Left ventricle myocardium inferior (tissue), 1 donor: ENCODE measurements at places on chromosomes 1 and 21.

GRCh38 chr1:150149271-150150132 lies at the start of gene PLEKHO1:
Gene PLEKHO1, plus strand, starts transcription at chr1:150149916. Its CDS starts 342 bp downstream, at chr1:150150258.
- peak; percentile 91 for DNase-seq

- DNase-seq: no peak
Measured at GRCh38 chr1:155527677-155528076, 34.9 kb downstream of the ASH1L start.

GRCh38 chr1:17438318-17439249 lies 893 bp downstream of the RCC2 start:
- DNase-seq: peak; percentile 72

GRCh38 chr1:236480758-236481436 lies 42.9 kb upstream of the LGALS8 start:
- DNase-seq: no peak

DNA sequence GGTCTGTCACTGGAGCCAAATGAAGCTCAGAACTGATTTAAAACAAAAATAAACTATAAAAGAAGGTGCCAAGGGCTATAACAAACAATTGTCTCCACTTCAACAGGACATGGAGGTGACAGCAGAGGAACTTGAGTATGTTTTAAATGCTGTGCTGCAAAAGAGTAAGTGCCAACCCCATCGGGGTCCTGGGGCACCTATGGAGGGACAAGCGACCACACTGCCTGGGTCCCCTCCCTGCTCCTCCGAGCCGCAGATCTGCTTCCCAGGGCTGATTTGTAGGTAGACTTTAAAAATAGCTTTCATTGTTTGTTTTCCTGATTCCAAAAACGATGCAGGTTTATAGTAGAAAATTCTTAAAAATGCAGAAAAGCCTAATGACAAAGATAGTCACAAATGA lies 42.8 kb downstream of the CAPN9 start:
- DNase-seq: no peak

DNA sequence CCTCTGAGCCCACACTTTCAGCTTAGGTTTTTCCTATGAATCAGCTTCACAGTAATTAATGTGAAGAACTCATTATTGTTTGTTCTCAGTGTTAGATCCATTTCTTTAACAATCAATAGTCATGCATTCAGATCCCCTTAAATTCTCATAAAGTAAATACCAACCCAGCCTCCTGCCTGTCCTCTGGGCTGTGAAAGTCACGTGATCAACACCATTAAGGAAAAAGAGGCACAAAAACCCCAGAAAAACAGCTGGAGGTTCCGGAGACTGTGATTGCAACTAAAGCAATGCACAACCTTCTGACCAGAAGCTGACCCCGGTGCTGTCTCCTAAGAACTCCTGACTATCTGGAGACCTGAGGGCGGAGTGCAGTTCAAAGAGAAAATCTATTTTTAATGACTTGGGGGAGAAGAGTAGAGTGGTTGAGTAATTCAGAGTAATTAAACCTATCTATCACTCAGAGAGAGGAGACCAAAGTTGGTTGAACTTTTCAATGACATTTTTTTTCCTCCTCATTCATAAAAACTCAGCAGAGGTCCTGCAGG lies 132.5 kb downstream of the PLXNA2 start:
- no peak for DNase-seq

DNA sequence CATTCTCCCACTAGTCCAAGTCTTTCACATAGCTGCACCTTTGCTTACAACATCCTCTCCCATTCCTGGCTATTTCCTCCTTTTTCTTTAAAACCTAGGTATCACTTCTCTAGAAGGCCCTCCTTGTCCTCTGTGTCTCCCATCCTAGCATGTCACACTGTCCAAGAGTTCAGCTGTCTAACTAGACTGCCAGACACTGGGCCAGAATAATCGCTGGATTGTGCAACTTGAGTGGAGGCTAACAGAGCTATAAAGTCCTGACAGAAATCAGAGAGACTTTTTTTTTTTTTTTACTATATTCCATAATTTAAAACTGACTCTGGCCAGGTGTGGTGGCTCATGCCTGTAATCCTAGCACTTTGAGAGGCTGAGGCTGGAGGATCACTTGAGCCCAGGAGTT lies 4.2 kb upstream of the ANGPTL7 start:
- no peak for DNase-seq

GRCh38 chr1:201377611-201378092 lies at the start of gene TNNT2:
Gene TNNT2, minus strand, starts transcription at chr1:201377680. Its CDS starts 4,426 bp downstream, at chr1:201373254.
- DNase-seq: peak; percentile 73

DNA sequence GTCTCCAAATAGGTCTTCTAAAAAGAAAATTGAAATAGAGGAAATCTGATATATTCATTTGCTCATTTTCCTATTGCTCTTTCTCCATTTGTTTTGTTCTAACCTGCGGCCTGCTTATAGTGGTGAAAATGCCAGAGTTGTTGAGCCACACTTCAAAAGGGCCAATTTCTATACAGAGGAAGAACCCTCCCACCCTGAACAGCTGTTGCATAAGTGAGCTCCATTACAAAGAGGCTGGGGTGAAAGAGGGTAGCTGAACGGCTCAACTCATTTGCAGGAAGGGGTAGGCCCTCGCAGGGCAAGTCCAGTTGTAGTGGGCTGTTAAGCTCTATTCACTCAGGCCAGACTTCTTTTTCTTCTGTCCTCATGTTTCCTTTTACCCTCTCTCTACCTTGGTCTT lies 8.8 kb downstream of the ADCY10 start:
- no peak for DNase-seq

- peak; percentile 40 for DNase-seq
Measured at GRCh38 chr21:36125512-36126207, 9.2 kb upstream of the CBR3 start.

DNA sequence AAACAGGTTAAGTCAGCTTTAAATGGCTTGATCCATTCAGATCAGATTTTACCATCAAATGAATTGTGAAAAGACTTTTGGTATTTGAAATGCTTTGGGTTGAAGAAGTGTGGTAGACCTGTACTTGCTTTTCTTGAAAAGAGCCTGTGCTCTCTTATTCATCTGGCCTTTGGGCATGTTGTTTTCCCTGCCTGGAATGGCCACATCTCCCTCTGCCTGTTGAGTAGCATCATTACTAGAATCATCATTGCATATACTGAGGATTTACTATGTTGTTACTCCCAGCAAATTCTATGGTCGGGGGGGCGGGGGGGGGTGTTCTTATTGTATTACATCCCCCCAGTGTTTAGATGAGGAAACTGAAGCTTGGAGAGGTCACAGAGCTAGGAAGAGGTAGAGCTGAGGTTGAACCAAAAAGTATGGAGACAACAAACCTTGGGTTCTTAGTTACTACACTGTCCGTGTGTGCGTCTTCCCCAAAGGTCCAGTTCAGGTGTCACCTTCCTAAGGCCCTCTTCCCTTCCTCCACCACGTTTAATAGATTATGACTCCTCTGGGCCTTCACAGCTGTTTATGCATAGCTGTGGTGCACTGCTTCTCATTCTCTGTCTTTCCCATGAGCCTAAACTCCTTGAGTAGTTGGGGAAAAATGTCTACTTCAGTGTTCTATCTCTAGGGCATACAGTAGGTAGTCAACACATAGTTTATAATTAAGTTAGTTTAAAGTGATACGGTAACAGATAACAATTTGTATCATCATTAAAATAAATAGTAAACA lies 246.4 kb upstream of the HOOK1 start:
- DNase-seq: no peak

GRCh38 chr1:3063379-3064295 lies 5.4 kb upstream of the PRDM16 start:
- DNase-seq: no peak

GRCh38 chr1:53582211-53583020 lies 123.2 kb downstream of the DMRTB1 start:
- no peak for DNase-seq

- DNase-seq: no peak
Measured at GRCh38 chr1:29591601-29592260, 355.4 kb downstream of the PTPRU start.

DNA sequence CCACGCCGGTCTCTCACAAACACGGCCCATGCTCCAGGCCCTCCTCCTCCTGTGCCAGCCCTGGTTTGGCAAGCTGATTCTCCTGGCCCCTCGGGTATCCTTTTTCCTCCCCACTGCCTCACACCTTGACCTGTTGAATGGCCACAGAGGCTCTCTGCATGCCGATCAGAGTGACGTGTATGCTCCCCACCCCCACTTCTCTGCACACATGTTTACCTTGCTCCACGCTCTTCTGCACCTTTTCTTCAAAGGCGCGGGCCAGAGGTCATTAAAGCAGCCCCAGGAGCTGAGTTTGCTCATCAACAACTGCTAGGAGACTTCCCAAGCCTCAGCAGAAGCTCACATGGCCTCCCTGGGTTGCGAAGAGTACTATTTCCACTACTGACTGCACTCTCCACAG lies 139.3 kb upstream of the EDN2 start:
- no peak for DNase-seq

GRCh38 chr1:1537626-1538250 lies 2.7 kb downstream of the TMEM240 start:
- DNase-seq: no peak

DNA sequence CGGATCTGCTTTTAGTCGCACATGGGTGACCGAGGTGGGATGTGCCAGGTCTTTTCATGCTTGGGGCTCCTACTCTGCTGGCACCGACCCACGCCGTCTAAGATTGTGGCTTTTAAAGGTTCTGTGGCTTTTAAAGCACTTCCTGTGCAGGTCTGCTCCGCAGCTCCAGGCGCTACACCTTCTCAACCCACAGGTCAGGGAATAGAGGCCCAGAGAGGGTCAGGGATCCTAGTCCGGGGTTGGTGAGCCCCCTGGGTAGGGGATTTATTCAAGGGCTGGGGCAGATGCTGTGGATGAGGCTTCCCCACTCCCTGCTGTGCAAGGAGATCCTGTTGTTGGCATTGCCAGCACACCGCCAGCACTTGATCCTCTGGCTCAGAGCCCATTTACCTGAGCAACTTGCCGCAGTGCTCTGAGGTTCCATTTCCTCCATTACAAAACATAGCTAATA lies 212.8 kb upstream of the RAB4A start:
- DNase-seq: no peak

GRCh38 chr1:56437959-56438358 lies 141.4 kb downstream of the PLPP3 start:
- no peak for DNase-seq

DNA sequence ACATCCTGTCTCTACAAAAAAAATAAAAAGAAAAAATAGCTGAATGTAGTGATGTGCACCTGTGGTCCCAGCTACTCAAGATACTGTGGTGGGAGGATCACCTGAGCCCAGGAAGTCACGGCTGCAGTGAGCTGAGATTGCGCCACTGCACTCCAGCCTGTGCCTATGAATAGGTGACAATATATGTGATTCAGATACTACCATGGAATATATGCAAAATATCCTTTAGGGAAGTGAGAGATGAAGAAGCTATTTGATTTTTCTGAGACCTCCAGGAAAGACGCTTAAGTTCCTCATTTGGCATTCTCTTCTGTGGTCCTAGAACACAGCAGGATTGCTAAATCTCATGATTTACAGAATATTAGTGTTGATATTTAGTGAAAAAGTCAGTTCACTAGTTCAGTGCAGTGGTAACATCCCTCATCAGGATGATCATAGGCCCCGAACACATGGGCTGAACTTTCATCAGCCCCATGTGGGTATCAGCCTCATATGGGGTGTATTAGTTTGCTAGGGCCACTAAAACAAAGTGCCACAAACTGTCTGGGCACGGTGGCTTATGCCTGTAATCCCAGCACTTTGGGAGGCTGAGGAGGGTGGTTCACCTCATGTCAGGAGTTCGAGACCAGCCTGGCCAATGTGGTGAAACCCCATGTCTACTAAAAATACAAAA lies 6.0 kb upstream of the VASH2 start:
- DNase-seq: no peak

GRCh38 chr1:177976596-177976995 lies 6.7 kb upstream of the SEC16B start:
- no peak for DNase-seq

DNA sequence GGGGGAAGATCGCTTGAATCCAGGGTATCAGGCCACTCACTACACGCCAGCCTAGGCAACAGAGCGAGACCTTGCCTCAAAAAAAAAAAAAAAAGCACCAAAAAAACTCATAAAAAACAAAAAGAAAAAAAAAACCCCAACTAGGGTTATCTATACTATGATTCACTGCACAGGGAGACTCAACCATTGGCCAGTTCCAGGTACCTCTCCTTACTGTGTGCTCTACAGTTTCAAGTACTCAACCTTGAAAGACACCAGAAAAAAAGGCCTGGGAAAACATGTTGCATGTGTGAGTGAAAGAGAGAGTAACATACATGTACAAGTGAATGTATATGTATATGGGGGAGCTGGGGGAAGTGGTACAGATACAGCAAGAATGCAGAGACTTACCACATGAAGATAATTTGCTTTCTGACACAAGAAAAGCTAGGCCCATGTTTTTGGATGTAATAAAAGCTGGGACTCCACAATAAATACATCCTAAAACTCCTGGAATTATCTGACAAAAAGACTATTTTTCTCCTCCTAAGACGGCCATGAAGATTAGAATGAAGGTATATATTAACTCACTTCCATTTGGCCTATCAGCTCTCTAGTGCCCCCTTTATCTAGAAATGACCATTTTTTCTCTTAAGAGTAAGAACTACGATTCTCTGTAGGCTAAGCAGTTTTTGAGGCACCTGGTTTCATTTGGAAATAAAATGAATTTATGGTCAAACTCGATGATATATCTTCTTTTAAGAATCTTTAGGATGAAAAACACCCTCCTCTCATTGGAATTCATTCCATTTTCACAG lies 52.2 kb downstream of the SLC27A3 start:
- DNase-seq: no peak

- peak; percentile 73 for DNase-seq
Measured at GRCh38 chr1:26541816-26542711, 12.5 kb downstream of the RPS6KA1 start.

DNA sequence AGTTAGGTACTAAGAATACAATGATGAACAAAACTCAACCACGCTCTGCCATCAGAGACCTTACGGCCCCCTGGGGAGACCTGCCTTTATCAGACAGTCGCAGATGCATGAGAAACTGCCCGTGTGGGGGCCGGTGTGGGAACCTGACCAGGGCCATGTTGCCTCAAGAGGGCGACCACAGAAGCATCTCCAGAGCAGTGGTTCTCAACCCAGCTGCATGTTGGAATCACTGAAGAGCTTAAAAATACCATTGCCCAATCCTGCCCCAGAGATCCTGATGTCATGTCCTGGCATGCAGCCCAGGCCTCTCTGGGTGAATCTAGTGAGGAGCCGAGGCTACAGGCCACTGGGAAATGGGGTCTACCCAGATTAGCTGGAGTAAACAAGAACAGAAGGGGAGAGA lies 108.7 kb downstream of the PRDM2 start:
- DNase-seq: peak; percentile 64

DNA sequence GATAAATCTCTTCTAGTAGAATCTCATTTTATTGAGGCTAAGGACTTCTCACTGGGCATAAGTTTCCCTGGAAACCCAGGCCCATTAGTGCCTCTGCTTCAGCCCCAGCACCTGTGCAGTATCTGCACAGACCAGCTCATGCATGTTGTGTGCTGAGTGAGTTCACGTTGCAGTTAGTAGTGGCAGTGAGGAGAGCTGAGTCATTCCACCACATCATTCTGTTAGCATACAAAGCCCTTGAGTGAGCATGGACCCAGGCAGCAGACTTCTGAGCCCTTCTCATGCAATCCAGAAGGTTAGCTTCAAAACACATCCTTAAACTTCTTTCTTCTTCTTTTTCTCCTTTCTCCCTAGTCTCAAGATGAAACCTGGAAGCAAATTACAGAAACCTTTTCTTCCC lies 45.8 kb upstream of the NTPCR start:
- no peak for DNase-seq
